CD4-positive, alpha-beta T cell treated with Interleukin-21 for 1 hour (primary cell): ENCODE measurements at places on chromosomes 6 and 20.

DNA sequence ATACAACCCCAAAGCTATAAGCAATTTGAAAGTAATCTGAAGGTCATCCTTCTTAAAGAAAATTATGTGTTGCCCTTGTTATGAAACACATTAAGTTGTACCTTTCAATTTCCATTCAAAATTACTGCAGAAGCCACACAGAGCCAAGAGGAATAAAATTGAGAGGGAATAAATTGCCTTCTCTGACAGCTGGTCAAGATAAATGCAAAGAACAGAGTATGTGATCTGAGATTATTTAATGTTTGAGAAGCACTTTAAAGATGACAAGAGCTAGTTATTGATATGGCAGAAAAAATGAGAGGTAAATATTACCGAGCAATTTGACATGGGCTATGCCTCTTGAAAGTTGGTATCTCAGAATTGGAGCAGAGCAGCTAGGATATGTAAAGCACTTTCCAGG, 61.6 kb downstream of the TRDN start:
- no peak for DNase-seq

DNA sequence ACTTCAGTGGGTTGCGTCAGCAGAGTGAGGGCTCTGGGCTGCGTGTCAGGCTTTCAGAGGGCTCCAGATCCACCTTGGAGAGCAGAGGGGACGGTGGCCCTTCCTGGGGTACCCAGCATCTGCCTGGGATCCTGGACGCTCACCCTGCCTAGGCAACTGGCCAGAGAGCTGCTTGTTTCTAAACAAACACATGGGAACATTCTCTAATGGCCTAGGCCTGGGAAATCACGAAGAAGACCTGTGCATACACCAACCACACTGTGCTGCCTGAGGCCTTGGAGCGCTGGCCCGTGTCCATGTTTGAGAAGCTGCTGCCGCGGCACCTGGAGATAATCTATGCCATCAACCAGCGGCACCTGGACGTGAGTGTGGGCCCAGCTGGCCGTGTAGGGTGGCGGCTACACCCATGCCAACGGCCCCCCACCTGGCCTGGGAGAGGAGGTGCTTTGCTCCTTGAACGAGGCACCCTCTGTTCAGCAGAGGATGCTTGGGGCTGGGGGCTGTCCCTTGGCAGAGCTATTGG, 32.2 kb downstream of the PYGB start:
- DNase-seq, result no peak

GRCh38 chr20:62891111-62891510, 29.5 kb upstream of the TCFL5 start:
- peak; percentile 40 for DNase-seq

- DNase-seq, result no peak
Measured at GRCh38 chr6:82015043-82015442, 232.5 kb downstream of the IBTK start.

DNA sequence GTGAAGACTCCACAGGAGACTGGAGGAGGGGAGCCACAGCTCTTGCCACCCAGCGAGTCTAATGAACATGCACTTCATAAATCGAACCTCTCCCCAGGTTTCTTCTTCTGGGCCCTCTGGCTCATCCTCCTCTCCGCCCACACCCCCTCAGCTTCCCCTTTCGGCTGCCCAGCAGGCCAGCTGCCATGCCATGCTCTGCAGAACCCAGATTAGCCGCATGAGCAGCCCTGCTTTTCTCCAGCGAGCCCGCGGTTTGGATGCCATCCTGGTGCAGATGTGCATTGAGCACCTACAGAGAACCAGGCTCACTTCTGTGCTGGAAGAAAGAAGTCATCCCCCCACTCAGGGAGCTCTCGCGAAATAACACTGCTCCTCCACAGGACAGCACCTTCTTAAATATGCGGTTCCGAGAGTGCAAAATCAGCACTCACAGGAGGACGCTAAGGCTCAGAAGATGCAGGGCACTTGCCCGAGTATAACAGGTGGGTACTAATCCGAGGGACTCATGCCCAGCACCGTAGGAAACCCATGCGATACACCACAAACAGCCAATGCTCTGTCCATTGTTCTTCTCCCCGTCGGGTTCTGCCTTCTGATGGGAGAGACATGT, 143.0 kb upstream of the THBS2 start:
- DNase-seq, result no peak

GRCh38 chr20:62924442-62925075, 1.7 kb downstream of the DIDO1 start:
- peak; percentile 59 for DNase-seq

GRCh38 chr6:4125500-4125899, 9.9 kb downstream of the ECI2 start:
- DNase-seq, result no peak

GRCh38 chr6:66605971-66606370, 898.9 kb upstream of the EYS start:
- no peak for DNase-seq
